ENCODE measurements at places on chromosomes 7 and 10. TPM values are rescaled to one million over a fixed set of nuclear protein-coding genes. Genes with fewer than 3 reads are reported as not detected.

- H3K4me1 ChIP-seq, result no peaks in the 10 kb centered on the region
- H3K27ac ChIP-seq, result no peak overlapping the region
- DNase-seq, result no peak
- H3K36me3 ChIP-seq, result no peaks in the 10 kb centered on the region
- no peak overlapping the region for H3K4me3 ChIP-seq
These were observed 97.0 kb upstream of the FAM20C start for GRCh38 chr7:95180-95862.

DNA sequence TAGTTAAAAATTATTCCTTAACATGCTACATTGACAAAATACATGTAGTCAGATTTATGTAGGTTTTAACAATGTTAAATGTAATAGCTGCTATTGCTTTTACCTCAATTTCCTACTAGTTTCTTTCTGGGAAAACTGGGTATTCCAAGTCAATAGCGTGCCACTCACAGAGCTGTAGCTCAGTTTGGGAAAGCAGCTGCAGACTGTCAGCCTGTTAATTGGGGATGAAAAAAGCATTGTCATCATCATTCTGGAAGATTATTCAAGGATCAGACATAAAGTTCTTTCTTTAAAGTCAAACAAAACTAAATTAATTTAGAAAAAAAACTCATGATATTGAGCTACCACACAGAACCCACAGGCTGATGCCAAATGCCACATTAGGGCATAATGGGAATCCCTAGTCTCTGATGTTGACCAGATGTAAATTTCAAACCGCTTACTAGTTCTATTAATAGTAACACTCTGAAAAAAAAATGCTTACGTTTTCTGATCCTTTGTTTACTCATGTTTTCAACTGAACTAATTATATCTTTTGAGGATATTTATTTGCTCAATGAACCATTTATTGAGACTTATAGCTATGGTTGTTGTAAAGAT, 19.6 kb upstream of the AGMO start:
- H3K36me3 ChIP-seq, result no peaks in the 10 kb centered on the region
- peaks cover 5% of the 10 kb centered on the region for H3K4me1 ChIP-seq
- H3K4me3 ChIP-seq, result no peak overlapping the region
- H3K27me3 ChIP-seq, result no peaks in the 10 kb centered on the region
- DNase-seq, result no peak

- H3K27me3 ChIP-seq, result no peaks in the 10 kb centered on the region
- no peaks in the 10 kb centered on the region for H3K36me3 ChIP-seq
- no peak overlapping the region for H3K4me3 ChIP-seq
- no peaks in the 10 kb centered on the region for H3K4me1 ChIP-seq
- DNase-seq, result peak; percentile 26
These were observed 57.4 kb upstream of the EBF3 start for GRCh38 chr10:130021383-130021950.

- H3K36me3 ChIP-seq, result no peaks in the 10 kb centered on the region
- no peaks in the 10 kb centered on the region for H3K4me1 ChIP-seq
- H3K27ac ChIP-seq, result no peak overlapping the region
- no peaks in the 10 kb centered on the region for H3K27me3 ChIP-seq
- H3K4me3 ChIP-seq, result no peak overlapping the region
- no peak for DNase-seq
These were observed 82.4 kb upstream of the SDK1 start for GRCh38 chr7:3218411-3219225.

DNA sequence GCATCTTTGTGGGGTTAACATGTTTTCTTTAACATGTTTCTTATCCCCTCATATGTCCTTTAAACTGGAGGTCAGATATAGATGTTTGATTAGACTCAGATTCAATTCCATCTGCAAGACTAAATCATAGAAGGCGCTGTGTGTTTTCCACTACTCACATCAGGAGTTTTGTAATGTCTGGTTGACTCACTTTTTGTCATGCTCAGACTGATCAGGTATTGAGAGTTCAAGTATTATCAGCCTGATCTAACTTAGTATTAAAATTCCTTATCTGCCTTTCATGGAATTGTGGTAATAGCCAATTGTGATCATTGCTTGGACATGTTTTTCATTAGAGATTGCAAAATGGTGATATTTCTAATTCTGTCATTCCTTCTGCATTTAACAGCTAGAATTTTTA, 30.2 kb downstream of the ENTPD7 start:
- H3K36me3 ChIP-seq, result no peaks in the 10 kb centered on the region
- H3K27me3 ChIP-seq, result no peaks in the 10 kb centered on the region
- no peak overlapping the region for H3K27ac ChIP-seq
- no peak overlapping the region for H3K4me3 ChIP-seq
- DNase-seq, result no peak
- no peaks in the 10 kb centered on the region for H3K4me1 ChIP-seq

DNA sequence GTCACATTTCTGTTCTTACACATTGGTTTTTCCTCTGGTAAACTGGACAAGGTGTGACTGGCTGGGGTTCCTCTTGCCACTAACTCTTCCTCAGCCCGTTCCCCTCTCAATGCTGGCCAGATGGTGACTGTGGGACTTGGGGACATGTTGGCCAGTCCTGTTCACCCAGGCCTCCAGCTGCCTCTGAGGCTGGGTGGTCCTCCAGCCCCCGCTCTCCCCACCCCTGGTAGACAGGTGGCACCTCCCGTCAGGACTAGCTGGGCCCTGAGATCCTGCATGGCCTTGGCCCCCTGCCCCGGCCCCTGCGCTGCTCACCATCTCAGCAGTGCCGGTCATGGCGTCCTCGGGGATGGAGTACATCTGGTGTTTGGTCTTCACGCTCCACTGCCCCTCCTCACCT, 10.8 kb upstream of the MYL7 start:
- no peak for DNase-seq
- H3K4me1 ChIP-seq, result no peaks in the 10 kb centered on the region
- H3K27me3 ChIP-seq, result no peaks in the 10 kb centered on the region
- no peak overlapping the region for H3K4me3 ChIP-seq
- H3K27ac ChIP-seq, result no peak overlapping the region
- no peaks in the 10 kb centered on the region for H3K36me3 ChIP-seq

DNA sequence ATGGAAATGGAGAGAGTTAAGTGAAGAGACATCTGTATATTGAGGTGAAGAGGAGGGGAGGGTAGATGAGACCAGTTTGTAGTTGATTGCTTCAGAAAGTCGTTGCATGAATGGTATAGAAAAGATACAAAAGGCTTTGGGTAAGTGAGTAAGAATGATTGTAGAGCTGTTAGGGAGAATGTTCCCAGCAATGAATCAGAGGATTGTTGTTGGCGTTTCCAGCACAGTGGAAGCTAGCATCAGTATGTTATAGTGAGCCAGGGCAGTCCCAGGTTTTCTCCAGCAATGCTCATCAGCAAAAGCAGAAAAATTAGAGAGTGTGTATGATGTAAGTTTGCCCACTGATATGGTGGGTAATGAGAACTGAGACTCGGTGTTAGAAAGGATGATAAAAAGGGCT, 15.4 kb upstream of the CDK6 start:
- no peaks in the 10 kb centered on the region for H3K4me1 ChIP-seq
- no peaks in the 10 kb centered on the region for H3K27me3 ChIP-seq
- DNase-seq, result no peak

- DNase-seq, result no peak
- no peak overlapping the region for H3K27ac ChIP-seq
- no peaks in the 10 kb centered on the region for H3K4me1 ChIP-seq
- no peak overlapping the region for H3K4me3 ChIP-seq
- H3K27me3 ChIP-seq, result no peaks in the 10 kb centered on the region
These were observed 44.0 kb upstream of the CRTAC1 start for GRCh38 chr10:98074315-98074911.

- peak; percentile 31 for DNase-seq
- no peak overlapping the region for H3K4me3 ChIP-seq
These were observed 14.8 kb downstream of the WDR86 start for GRCh38 chr7:151395036-151395367.

- peak; percentile 64 for DNase-seq
- H3K4me3 ChIP-seq, result peak overlapping the region; percentile 17
- H3K36me3 ChIP-seq, result no peaks in the 10 kb centered on the region
- H3K4me1 ChIP-seq, result no peaks in the 10 kb centered on the region
- no peak overlapping the region for H3K27ac ChIP-seq
These were observed 65.3 kb downstream of the OR13A1 start for GRCh38 chr10:45249978-45250693.

DNA sequence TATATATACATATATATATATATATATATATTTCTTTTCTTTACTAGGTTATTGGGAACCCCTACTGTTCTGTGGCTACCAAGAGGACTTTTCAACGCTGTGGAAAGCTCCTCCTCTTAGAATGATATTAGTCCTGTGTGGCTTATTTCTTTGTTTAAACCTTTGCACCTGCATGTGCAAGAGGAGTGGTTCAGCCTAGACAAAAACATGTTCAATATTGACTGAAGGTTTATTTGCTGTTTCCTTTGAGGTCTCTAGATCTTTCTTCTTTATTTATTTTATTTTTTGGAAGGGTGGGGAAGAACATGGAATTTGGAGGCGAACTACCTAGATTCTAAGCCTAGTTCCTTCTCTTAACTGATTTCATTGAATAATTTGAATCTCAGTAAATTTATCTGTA, 118.1 kb downstream of the GNAT3 start:
- H3K4me1 ChIP-seq, result peaks cover 3% of the 10 kb centered on the region
- no peak overlapping the region for H3K4me3 ChIP-seq
- H3K27me3 ChIP-seq, result no peaks in the 10 kb centered on the region
- H3K27ac ChIP-seq, result no peak overlapping the region
- no peak for DNase-seq
- H3K36me3 ChIP-seq, result no peaks in the 10 kb centered on the region

GRCh38 chr7:138036135-138036534, 34.2 kb upstream of the CREB3L2 start:
- H3K4me1 ChIP-seq, result no peaks in the 10 kb centered on the region
- no peaks in the 10 kb centered on the region for H3K27me3 ChIP-seq
- no peaks in the 10 kb centered on the region for H3K36me3 ChIP-seq

GRCh38 chr7:65509368-65510186, 135.9 kb downstream of the ZNF92 start:
- peak overlapping the region; percentile 49 for H3K27ac ChIP-seq
- no peaks in the 10 kb centered on the region for H3K36me3 ChIP-seq
- peaks cover 11% of the 10 kb centered on the region for H3K4me1 ChIP-seq
- peak overlapping the region; percentile 37 for H3K4me3 ChIP-seq
- no peaks in the 10 kb centered on the region for H3K27me3 ChIP-seq

Gene PNLIP
- not detected for total RNA-seq

Gene GHRHR
- total RNA-seq, result not detected

Gene GJD4
- total RNA-seq, result not detected

All from Peyer's patch (tissue), 4 donors.